NCI-H460 (cell line): ENCODE measurements at places on chromosomes 16 and 17. TPM values are rescaled to one million over a fixed set of nuclear protein-coding genes. Genes with fewer than 3 reads are reported as not detected.

The ETV4 gene
- total RNA-seq: 210 and 229 TPM in 2 replicates

The HLF gene
- 0.17 and 0.25 TPM in 2 replicates for total RNA-seq

The GNGT2 gene
- not detected in 2 replicates for total RNA-seq

DNA sequence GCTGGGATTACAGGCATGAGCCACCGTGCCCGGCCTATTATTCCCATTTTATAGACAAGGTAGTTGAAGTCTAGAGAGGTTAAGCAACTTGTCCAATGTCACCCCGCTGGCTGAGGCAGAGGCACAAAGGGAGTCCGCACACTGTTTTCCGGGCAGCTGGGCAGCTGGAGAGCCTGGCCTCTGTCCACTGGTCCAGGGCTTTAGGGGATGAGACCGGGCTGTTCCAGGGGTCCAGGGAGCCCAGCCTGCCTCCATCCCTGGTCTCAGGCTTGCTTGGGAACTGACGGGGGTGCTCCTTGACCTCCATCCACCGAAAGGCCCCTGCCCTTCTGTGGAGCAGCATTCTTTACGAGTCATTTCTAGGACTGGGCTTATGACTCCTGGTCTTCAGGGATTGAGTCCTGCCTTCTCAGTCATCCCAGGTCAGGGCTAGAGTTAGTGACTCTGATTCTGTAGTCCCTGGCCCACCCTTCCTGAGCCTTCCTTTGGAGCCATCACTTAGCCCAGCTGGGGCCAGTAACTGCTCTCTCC is 37.5 kb downstream of the SOCS3 start:
- DNase-seq: no peak

DNA sequence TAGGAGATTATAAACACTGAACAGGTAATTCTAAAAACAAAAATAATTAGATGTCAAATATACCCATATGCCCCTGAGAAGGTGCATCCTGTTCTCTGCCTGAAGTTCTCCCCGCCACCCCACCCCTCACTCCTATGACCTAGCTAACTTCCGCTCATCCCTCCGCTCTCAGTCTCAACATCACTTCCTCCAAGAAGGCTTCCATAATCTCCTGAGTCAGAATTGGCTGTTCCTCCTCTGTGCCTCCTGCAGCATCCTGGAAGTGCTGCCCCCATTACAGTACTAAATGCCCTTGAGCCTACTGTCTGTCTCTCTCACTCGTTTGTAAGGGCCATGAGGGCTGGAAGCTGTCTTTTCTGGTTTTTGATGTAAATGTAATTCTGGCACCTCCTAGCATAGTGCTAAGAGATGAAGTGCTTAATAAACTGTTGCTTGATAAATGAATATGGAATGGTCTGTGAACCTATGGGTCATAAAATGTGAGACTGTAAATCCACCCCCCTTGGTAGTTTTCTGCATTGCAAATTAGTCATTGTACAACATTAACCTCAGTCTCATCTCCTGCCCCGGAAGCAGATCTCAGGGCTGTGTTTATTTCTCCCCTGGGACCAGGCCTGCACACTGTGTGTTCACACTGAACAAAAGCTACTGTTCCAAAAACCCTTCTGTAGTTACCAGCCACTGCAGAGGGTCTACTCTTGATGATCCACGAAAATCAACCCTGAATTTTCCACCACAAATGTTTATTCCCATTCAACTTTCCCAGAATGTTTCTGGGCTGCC is 3.9 kb upstream of the MYO1D start:
- DNase-seq: no peak

- DNase-seq: no peak
Measured at GRCh38 chr16:67661886-67662652, 1.3 kb downstream of the PARD6A start.

DNA sequence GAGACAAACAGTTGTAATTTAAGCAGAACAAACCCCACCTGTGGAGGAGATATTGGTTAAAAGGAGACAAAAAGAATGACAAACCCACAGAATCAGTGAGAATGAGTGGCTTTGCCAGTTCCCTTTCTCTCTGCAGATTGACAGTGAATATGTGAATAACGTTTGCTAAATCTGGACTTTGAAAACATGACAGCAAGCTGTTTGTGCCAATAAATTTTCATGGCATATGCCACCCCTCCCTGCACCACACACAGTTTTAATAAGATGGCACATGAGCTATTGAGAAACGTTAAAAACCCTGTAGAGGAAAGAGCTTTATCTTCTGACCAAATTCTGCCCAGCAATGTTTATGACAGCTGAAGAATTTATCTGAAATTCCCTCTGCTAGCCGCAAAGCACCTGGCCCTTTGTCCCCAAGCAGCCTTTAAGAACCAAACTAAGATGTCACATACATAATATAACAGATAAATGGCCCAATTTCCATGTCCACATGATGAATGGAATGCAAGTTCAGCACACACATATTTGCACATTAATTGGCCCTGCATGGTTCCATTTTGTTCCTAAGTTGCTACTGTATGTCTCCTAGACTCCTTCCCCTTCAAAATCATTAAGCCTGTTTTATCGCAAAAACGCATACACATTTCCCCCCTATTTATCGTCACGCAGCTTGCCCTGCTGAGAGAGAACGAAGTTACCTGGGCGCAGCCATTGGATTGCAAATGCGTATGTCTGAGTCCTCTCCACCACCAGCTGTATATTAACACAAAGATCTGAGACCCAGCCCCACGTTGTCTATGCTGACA is 773.5 kb upstream of the EEF2KMT start:
- DNase-seq: no peak

DNA sequence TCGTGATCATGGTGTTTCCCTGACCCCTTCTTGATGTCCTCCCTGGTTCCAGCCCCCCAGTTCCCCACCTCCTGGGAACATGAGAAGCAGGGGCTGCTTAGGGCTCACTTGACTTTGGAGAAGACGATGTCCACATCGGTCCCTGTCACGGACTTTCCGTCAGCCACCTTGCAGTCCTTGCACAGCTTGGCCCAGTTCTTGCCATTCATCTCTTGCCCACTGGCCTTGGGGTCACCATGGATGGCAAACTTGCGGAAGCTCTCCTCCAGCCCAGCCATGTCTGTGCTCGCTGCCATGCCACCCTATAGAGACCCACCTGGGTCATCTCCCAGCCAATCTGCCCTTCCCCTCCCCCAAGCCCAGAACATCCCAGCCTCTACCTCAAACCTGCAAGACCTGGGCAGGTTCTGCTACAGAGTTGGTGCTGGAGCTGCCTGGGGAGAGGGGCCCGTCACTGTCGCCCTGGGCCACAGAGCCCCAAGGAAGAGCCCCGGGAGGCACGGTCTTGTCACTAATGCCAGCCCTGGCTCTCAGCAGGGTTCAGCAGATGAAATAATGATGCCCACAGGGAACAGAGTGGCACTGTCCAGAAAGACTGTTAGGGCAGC is 2.4 kb downstream of the TPPP3 start:
- DNase-seq: no peak
